Caki2 (cell line): ENCODE measurements at places on chromosomes 6 and 20. TPM values are rescaled to one million over a fixed set of nuclear protein-coding genes. Genes with fewer than 3 reads are reported as not detected.

GRCh38 chr6:84137051-84137375 lies 90.4 kb downstream of the CEP162 start:
- no peak for DNase-seq

DNA sequence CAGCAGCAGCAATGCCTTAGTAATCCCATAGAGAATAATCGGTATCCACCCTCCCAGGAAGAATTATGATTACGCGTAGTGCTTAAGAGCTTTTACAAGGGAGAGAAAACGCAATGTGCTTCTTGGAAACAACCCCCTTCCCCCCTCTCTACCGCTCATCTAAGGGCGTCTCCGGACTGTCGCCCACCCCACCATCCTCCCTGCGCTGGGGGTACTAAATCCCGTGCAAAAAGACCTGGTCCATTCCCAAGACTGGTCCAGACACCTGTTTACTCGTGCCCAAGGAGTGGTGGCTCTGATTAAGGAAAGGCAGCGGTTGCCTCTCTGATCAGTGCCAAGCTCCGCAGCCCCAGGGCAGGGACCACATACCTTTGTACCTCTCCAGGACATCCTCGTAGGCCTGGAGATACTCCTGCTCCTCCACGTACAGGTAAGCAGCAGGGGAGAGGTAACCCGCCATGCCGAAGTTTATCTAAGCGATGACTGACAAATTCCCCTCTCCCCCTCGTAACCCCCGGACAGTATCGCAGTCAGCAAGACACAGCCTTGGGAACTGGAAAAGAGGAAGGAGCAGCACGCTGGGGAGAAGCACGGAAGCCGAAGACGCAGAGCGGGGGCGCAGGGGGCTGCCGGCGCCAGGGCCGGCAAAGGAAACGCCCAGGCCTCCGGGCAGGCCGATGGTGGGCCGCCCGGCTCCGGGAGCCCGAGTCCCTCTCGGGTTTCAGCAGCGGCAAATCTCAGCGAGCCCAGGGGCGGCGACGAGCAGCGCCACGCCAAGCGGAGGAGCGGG lies 112.0 kb upstream of the BEND6 start:
- peak; percentile 70 for DNase-seq

DNA sequence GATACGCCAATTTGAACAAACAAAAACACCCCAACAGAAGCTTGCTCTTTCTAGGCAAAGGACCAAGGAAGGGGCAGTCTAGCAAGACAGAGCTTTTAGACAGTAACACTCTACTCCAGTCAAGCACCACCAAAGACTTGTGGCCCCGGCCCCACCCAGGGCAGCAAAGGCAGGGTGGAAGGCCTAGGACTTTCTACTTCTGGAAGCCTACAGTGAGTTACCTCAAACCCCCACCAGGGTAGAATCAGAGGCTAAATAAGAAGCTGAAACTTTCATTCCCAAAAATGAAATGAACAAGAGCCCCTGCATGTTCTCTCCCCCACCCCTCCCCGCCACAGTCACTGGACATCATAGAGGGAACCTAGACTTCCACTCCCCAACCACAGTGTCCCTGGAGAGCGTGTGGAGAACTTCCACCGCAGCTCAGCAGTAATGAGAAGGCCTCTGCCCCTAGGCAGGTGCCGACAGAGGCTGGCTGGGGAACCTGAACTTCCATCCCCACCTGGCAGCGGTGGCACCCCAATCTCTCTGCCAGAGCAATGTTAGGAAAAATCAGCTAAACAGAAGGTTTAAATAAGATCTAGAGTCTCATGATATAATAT lies 40.0 kb downstream of the KATNA1 start:
- DNase-seq = no peak

RBBP8NL gene
- not detected in 2 replicates for total RNA-seq

DNA sequence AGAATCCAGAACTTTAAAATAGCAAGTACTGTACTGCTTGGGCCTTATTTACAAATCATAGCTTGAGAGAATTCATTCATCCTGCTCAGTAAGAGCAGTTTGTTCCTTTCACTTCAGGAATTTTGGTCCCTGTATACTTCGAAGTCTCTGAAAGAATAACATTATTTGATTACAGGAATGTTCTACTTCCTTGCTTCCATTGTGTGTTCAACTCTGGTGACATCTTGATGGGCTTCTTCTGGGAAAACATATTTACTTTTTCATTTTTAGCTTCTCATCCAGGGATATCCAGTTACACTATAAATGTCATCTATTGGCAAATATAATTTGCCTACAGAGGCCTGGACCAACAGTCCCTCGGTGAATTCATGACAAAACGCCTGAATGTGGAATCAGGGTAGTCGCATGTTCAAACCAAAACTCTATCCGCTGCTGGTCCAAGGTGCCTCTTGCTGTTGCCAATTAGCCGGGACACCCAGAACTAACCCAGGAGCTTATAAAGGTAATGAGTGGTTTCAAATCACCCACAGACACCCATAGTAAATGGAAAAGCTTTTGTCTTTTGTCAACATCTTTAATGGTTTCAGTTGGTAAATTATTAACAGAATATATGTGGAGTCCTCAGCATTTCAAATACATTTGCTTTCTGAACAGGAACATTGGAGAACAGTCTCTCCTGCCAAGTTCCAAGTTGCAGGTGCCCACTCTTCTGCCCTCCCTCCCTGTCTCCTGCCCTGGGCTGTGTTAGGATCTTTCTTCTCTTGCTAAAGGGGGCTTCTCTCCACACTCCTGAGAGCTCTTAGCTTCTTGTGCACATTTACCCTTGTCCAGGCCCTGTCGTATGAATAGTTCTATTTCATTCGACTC lies 162.5 kb upstream of the CITED2 start:
- DNase-seq = peak; percentile 86

SMOC2 gene
- 0.68 TPM in 1 of 2 replicates, not detected in the other for total RNA-seq

DNA sequence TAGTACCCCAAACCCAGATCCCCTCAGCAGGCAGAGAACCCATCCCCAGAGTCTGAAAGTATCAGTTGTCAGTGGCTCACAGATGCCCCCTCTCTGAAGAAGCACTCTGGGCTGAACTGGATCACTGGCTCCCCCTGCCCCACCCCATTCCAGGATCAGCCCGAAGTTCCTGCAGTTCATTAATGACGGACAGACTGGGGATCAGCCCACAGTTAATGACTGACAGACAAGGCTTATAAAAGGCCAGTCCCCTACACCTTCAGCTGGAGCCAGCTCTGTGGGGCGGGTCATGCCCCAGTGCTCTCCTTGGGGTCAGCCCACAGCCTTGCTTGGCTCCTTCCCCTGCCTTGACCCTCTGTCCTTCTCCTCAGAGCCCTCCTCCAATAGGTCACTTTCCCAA lies 21.7 kb downstream of the KIAA1755 start:
- DNase-seq = no peak

ZBTB12 gene
- total RNA-seq = 5.5 and 9.3 TPM in 2 replicates

JAG1 gene
- 142 and 148 TPM in 2 replicates for total RNA-seq

DNA sequence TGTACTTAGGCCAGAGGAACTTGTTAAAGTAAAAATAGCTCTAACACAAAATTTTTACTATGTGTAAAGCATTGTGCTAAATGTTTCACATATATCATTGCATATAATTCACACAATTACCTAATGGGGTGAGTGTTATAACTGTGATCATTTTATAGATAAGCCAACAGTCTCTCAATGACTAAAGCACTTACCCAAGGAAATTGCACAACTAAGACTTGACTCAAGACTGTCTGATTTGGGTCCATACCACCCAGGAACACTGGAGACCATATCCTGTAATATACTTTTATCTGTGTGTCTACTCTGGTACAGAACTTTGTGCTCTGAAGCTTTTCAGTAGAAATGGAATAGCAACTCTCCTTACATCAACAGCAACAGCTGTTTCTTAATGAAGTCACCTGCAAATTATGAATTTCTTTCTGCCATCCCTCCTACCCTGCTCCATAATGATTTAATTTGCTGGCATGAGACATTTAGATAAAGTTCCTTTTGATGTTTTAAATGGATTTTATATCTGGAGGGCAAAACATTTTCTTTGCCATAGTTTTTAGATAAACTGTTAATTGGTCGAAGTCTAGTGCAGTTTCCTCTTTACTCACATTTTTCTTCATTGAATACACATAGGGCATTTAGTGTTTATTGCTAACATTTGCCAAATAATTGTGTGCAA lies 47.5 kb downstream of the TSPYL4 start:
- no peak for DNase-seq

DEFB129 gene
- total RNA-seq = not detected in 2 replicates

GRCh38 chr6:75488033-75488432 lies 5.6 kb downstream of the FILIP1 start:
- DNase-seq = no peak

- DNase-seq = no peak
Observed at GRCh38 chr6:26344658-26345057, 20.3 kb upstream of the BTN3A2 start.

GPR6 gene
- not detected in 2 replicates for total RNA-seq

DNA sequence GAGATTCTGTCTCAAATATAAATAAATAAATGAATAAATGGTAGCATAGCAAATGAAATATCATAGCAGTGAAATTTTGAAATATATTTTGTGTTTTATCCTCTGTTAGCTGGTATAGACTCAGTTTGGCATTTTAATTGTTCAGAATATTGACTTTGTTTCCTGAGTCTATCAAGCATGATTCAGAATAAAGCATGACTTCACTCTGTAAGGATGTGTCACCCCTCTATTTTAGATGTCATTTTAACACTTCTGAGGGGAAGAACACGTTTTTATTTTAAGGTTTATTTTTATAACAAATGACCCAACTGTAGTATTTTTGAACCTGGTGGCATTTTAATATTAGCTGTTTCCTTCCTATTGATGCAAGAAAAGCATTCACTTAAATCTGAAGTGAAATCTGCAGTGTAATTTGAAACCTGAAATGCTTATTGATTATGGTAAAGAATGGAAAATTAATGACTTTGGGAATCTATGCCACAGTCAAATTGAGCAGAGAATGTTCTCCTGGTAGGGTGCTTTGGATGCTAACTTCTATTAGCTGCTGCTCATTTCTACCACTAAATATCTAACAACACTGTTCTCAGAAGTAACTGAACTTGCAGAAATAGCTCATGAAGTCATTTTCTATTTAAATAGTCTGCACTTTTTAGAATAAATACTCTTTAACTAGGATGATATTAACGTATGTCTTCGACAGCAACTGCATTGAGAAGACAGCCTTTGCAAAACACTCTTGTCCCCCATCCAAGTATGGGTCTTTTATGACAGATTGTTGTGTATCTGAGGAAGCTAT lies 114.2 kb downstream of the SOX4 start:
- no peak for DNase-seq

DNA sequence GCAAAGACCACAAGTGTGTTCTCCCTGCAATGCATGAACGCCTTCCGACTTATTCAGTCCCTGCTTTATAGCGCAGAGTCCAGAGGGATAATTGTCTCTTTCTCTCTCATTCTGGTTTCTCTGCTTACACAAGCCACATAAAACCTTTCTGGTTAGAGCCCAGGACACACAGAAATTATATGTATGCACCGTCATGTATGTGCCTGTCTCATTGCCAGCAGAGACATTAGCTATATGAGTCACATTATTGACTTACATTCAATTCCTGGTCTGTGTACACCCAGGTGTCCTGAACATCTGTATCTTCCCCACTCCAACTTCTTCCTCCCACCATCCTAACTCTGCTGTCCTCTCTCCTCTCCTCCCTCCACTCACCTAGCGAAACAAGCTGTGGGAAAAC lies 44.0 kb downstream of the LRFN2 start:
- DNase-seq = no peak

DNA sequence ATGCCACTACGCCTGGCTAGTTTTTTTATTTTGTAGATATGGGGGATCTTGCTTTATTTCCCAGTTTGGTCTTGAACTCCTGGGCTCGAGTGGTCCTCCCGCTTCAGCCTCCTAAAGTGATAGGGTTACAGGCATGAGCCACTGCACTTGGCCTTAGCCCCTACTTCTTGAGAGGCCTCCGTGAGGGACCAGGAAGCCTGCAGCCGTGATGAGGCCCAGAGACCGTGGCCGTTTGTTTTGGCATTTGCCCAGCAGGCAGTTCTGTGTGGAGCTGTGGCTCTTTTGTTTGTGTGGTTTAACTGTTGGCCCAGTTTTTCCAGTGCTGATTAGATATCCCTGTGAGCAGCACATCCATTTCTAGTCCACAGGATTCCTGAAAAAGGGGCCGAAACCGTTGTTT lies 39.8 kb downstream of the SRSF3 start:
- peak; percentile 78 for DNase-seq

- DNase-seq = no peak
Observed at GRCh38 chr20:14816471-14816870, 479.1 kb upstream of the FLRT3 start.

GRCh38 chr6:104506429-104506828 lies 353.3 kb downstream of the HACE1 start:
- DNase-seq = no peak
